ENCODE measurements at places on chromosomes 11 and 22. TPM values are rescaled to one million over a fixed set of nuclear protein-coding genes. Genes with fewer than 3 reads are reported as not detected.
A peak's percentile ranks its signal among the peaks of the same experiment; 100 is the strongest.

The CCDC83 gene
- not detected for total RNA-seq

The DLG2 gene
- total RNA-seq, result 4.3 TPM

The TBC1D10A gene
- total RNA-seq, result 32.4 TPM

- no peak overlapping the region for H3K4me3 ChIP-seq
- no peak for DNase-seq
- no peaks in the 10 kb centered on the region for H3K36me3 ChIP-seq
Measured at GRCh38 chr11:45450189-45450588, 164.0 kb upstream of the SYT13 start.

- DNase-seq, result no peak
- H3K27ac ChIP-seq, result no peak overlapping the region
- no peak overlapping the region for H3K4me3 ChIP-seq
- H3K4me1 ChIP-seq, result no peaks in the 10 kb centered on the region
- no peaks in the 10 kb centered on the region for H3K27me3 ChIP-seq
Measured at GRCh38 chr22:16801088-16801487, 24.1 kb downstream of the XKR3 start.

DNA sequence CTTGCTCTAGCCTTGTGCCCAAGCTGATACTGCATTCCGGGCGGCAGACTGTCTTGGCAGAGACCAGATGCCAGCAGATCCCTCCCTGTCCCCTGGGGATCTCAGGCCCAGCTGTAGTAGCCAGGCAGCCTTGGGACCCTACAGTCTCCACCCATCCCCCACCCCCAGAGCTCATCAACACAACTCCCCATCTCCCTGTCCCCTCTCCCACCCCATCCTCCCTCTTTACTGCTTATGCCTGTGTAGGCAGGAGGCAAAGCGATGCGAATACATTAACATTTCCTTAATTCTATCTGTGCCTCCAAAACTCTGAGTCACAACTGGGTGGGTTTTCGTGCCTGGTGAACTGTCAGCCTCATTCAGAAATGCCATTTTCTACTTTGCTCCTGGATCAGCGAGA is 547.6 kb downstream of the BUD13 start:
- H3K36me3 ChIP-seq, result no peaks in the 10 kb centered on the region
- H3K27ac ChIP-seq, result peak overlapping the region; percentile 53
- no peak for DNase-seq
- H3K27me3 ChIP-seq, result no peaks in the 10 kb centered on the region
- H3K4me3 ChIP-seq, result no peak overlapping the region
- H3K4me1 ChIP-seq, result no peaks in the 10 kb centered on the region

GRCh38 chr11:130705670-130706421 is 210.4 kb downstream of the SNX19 start:
- no peaks in the 10 kb centered on the region for H3K36me3 ChIP-seq
- DNase-seq, result no peak
- no peak overlapping the region for H3K4me3 ChIP-seq
- H3K27me3 ChIP-seq, result no peaks in the 10 kb centered on the region
- no peaks in the 10 kb centered on the region for H3K4me1 ChIP-seq

Measured in breast epithelium (tissue), 4 donors.